Retina (tissue), 1 donor: ENCODE measurements at places on chromosomes 12 and 14.

- DNase-seq: no peak
These were observed 110.4 kb upstream of the NAV3 start for GRCh38 chr12:77720258-77720657.

DNA sequence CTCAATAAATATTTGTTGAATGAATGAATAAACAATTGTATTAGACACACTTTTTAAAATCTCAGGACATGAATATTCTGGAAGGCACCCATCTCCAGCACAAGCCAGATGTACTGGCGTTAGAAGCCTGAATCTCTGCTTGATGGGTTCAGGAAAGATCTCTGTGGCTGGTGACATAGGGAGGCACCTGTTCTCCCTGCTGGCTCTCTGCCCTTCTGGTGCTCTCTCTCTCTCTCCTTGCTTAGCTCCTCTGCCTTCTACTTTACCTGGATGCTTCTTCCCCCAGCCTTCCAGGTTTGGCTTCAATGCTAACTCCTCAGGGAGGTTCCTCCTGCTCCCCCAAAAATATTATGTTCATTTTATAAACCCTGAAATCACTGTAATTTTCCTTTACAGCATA is 1.5 kb downstream of the CYP46A1 start:
- DNase-seq: no peak

DNA sequence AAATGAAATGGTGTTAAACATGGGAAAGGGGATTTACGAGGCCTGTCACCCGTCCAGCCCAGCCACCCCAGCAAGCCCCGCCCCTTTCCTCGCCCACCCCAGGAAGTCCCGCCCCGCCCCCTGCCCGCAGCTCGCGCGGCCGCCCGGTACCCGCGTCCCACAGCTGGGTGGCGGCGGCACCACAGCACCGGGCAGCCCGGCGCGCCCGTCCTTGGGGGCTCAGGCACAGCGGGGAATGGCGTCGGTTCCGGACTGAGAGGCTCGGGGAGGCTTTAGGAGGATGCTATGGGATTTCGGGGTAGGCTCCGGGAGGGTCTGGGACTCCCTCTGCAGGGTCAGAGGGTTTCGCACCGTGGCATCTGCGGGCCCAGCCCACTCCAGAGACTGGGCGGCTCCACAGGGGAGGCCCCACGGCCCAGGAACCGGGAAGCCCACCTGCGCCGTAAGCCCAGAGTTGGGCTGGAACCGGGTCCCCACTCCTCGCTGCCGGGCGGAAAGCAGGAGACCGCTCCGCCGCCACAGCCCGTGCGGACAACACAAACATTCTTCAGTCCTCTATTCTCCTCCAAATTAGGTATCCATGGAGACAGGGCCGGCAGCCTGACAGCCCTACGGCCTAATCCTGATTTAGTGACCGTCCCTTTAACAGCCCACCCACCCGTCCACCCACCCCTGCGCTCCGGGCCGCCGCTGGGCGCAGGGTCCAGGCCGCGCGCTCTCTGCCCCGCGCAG is 1.4 kb downstream of the FIGNL2 start:
- DNase-seq: peak; percentile 86

DNA sequence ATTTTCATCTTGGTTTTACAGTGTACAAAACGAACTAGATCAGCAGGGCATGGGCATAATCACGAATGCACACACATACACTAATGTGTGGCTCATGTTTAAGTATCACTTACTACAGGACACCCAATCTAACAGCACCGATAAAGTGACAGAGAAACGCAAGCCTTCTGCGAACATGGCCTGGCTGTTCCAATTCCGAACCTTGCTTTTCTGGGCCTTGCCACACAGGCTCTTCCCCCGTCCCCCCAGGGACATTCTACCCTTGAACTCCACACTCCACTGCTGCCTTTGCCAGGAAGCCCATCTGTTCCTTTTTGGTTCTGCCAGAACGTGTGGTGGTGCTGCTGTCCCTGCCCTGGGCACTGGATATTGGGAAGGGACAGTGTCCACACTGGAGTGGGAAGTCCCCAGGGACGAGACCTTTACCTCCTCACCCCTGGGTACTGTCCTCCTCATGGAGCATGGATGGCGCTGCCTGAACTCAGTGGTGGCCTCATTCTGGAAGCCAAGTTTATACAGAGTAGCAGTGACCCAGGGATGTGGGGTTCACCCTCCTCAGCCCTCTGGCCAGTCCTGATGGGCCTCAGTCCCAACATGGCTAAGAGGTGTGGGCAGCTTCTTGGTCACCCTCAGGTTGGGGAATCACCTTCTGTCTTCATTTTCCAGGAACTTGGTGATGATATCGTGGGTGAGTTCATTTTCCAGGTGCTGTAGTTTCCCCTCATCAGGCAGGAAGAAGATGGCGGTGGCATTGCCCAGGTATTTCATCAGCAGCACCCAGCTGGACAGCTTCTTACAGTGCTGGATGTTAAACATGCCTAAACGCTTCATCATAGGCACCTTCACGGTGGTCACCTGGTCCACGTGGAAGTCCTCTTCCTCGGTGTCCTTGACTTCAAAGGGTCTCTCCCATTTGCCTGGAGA is 7.9 kb downstream of the SERPINA1 start:
- no peak for DNase-seq

- no peak for DNase-seq
These were observed 275.9 kb upstream of the KITLG start for GRCh38 chr12:88856201-88856600.

GRCh38 chr14:99592933-99593753 is 10.9 kb downstream of the CCDC85C start:
- peak; percentile 88 for DNase-seq

DNA sequence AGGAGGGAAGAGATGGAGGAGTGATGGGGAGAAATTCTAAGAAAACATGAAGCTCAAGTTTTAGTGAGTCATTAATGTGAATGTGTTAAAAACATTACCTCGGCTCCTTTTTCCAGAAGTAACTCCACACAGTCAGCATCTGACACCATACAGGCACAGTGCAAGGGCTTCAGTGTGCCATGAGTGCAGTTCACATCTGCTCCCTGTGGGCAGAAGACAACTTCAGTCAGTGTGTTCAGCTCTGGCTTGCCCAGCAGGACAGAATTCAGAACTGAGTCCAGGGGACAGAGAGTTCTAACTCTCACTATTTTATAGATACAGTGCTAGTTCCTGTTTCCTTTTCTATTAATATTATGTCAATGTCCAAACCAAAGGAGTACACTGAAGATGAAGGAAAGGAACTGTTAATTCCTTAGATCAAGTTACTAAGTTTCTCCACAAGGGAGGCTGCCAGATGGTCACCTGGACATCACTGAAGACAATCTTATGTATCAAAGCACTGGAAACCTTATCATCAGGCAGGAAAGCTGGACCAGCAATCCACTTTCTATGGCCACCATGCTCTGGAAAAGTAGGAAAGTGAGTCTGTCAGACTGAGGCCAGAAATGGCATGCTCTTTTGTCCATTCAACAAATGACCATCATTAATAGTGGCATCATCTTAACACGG is 6.1 kb downstream of the ASB8 start:
- no peak for DNase-seq

- peak; percentile 45 for DNase-seq
These were observed 81.2 kb upstream of the ATF7IP start for GRCh38 chr12:14284184-14284722.

GRCh38 chr12:79020106-79020505 is 155.5 kb downstream of the SYT1 start:
- DNase-seq: no peak

DNA sequence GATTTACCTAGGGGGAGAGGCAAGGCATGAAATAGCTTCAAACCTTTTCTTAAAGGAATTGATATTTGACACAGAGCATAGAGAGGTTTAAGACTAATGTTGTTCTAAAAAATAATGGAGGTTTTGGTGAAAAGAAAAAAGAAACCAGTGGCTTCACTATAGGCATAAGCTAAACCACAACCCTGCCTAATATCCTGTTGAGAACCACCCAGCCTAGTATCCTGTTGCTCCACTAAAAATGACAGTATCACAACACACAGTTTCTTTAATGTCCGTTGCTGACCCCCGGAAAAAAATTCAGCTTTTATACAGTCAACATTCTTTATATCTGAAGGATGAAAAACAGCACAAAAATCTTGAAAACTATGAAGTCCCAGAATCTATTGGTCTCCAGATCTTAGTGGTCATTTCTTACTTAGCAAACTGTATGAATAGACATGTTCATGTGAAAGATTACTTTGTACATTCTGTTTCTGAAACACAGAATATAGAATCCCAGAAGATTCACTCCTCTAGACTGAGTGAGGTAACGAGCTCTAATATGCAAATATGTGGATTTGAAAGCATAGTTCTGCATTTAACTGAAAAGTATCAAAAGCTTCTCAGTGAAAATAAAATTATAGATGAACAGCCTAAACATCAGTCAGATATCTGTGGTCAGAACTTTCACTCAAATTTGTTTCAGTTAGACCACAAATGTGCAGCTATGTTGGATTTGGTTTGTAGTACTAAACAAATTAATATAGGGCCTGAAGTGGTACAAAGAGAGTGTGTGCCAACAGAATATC is 40.5 kb downstream of the GALC start:
- DNase-seq: no peak

DNA sequence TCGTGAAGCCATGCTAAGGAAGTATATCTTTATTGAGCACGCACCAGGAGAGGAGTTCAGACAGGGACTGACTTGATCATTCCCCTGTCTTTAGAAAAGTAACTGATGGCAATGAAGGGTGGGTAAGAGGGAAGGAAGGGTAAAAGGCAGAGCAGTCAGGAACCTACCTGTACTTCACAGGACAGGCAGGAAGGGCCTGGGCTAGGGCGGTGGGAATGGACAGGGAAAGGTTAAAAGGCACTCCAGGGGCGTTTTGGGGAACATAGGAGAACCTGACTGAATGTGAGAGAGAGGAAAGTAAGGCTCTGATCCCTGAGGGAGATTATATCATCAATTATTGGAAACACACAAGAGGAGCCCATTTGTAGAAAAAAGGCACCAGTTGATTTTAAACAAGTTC is 3.9 kb downstream of the SLC35E3 start:
- no peak for DNase-seq

- no peak for DNase-seq
These were observed 384.7 kb downstream of the ALG10 start for GRCh38 chr12:34406996-34407300.

DNA sequence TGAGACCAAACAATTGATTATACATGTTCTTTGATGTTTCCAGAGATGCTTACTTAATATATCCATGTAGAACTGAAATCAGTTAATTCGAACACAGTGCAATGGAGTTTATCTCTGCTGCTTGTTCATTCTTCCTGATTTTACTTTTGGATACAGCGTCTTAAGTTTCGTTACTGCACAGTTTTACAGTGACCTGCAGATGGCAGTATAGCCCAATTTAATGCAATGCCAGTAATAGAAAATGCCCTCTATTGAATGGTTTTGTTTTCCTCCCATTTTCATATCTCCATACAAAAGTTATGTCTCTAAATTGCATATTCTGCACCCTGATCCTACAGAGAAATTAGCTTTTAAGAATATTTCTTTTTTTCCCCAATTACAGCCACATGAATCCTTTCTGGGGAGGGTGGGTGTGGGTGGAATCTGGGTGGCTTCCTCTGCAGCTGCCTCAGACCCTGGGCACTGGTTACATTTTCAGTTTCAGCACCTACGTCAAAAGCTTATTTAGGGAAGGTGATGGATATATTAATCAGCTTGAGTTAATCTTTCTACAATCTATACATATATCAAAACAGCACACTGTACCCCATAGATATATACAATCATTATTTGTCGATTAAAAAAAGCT is 101.1 kb upstream of the DCD start:
- peak; percentile 12 for DNase-seq

- DNase-seq: no peak
These were observed 2.8 kb upstream of the PTMS start for GRCh38 chr12:6763380-6763779.

DNA sequence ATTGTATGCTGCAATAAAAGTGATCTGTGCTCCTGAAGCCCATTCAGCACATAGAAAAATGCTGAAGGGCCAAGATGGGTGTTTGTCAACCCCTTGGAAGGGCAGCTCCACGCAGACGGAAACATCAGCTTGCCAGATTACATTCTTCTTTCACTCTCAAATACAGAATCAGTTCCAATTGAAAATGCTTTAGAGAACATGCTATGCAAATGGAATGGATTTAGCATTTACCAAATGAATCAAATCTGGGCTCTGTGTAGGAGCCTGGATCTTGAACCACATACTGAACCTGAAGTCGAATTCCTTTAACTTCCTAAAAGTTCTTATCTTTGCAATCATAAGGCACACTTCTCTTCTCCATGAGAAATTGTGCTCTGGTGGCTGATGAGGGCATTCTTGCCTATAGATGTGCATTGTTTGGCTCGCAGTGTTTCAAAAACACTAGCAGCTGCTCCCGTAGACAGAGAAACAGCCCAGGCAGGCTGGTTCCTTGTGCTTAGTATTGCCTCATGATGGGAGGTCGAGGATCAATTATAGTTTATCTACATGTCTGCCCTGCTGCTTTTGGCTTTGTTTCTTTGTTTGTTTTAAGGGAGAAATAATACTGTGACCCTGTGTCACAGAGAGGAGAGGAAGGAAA is 489.8 kb upstream of the FLRT2 start:
- peak; percentile 40 for DNase-seq

DNA sequence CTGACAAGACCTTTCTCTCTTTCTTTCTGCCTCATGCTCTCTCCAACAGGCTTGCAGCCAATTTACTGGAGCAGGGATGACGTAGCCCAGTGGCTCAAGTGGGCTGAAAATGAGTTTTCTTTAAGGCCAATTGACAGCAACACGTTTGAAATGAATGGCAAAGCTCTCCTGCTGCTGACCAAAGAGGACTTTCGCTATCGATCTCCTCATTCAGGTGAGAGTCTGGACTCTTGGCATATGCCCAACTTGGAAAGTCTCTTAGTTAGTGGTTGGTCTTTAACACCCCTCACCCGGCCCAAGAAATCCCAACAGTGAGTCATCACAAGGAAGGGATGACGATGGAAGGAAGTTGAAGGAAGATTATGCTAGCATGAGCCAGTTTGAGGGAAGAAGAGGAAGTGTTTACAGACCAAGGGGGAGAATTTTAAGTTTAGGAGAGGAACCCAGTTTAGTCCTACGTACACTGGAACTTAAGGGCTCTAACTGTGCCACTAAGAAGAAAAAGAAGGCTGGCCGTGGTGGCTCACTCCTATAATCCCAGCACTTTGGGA is 189.7 kb downstream of the ETV6 start:
- no peak for DNase-seq
